ENCODE measurements at places on chromosomes 16 and 17.

- H3K27me3 ChIP-seq = peaks cover 26% of the 10 kb centered on the region
- no peak for DNase-seq
- no peak overlapping the region for H3K27ac ChIP-seq
- H3K36me3 ChIP-seq = no peaks in the 10 kb centered on the region
- no peak overlapping the region for H3K4me3 ChIP-seq
These were observed 10.0 kb upstream of the GAA start for GRCh38 chr17:80091376-80091775.

- peaks cover 12% of the 10 kb centered on the region for H3K4me1 ChIP-seq
- peak overlapping the region; percentile 74 for H3K4me3 ChIP-seq
- peaks cover 57% of the 10 kb centered on the region for H3K27me3 ChIP-seq
- H3K27ac ChIP-seq = no peak overlapping the region
- peak; percentile 42 for DNase-seq
These were observed 2.0 kb downstream of the NPTX1 start for GRCh38 chr17:80474231-80474960.

DNA sequence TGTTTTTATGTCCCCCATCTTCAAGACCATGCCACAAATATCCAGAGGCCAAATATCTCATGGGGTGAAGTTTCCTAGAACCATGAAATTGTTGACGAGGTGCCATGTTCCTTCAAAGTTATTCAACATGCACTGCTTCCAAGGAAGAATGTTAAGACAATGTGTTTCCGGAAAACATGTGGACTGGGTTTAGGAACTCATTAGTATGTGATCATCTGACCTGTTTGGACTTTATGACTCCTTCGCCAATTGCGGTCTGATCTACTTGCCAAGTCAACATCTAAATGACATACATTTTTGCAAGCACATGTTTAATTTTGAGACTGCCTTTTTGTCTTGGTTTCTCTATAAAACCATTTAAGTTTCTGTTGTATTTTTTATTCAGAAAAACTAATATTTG is 234.8 kb downstream of the MAF start:
- DNase-seq = no peak
- peaks cover 5% of the 10 kb centered on the region for H3K36me3 ChIP-seq
- no peak overlapping the region for H3K4me3 ChIP-seq

DNA sequence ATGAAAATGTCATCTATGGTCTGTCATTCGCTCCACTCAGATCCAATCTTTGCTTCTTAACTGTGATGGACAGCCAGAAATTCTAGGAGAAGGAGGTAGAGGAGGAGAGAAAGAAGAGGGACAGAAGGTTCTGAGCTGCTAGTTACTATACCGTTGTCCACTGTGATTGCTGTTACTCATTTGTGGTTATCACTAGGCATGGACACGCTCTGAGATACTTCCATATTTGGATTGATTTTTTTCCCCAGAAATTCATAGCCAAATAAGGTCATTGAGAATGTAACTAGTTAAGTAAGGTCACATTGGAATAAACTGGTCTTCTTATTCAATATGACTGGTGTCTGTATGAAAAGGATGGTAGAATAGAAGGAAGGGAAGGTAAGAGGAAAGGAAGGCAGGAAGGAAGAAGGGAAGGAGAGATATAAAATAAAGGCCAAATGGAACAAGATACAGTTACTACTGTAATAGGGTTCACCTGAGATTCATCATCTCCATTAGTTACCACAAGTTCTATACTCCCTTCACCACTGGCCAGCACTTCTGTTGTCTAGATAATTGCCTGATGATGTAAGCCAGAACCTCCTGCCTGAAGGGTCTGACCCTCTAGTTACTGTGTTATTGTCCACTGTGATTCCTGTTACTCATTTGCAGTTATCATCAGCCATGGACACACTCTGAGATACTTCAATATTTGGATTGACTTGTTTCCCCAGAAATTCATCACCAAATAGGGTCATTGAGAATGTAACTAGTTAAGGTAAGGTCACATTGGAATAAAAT is 2.9 kb downstream of the KRTAP9-7 start:
- H3K27ac ChIP-seq = no peak overlapping the region
- no peak overlapping the region for H3K4me3 ChIP-seq
- H3K27me3 ChIP-seq = peaks cover 7% of the 10 kb centered on the region
- no peak for DNase-seq
- H3K4me1 ChIP-seq = peaks cover 20% of the 10 kb centered on the region

DNA sequence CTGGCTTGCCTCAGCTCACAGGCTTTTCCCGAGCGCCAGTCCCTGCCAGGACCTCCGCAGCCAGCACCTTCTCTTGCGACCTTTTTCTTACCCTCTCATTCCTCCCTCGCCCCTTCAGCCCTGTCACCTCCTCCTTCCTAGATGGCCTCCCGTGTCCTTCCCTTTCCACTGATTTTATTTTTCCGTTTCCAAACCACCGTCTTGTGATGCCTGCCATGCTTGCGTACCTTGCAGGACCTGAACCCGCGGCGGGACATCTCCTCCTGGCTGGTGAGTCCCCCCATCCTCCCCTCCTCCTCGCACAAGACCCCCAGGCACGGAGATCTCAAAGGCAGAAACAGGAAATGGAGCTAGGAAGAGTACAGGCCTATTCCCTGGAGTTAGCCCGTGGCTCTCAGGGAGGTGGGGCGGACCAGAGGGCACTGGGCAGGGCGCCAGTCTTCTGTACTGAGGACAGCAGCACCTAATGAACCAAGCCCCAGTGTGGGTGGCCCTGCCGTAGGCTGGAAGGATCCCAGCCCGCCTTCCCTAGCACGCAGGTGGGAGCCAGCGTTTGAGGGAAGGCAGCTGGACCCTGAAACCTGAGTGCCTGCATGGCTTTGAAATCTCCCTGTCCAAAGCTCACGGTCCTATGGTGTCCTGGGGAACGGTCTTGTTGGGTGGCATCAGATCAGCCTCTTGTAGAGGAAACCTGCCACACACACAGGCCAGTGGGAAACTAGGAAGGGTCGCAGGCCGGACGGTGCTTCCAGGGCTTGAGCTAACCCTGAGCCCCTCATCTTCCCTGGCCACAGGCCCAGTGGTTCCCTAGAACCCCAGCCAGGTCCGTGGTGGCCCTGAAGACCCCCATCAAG is 612 bp downstream of the CISD3 start:
- H3K4me3 ChIP-seq = peak overlapping the region; percentile 96
- H3K27ac ChIP-seq = peak overlapping the region; percentile 87
- DNase-seq = peak; percentile 42
- peaks cover 6% of the 10 kb centered on the region for H3K27me3 ChIP-seq

GRCh38 chr16:76444832-76445231 is 167.6 kb downstream of the CNTNAP4 start:
- H3K36me3 ChIP-seq = no peaks in the 10 kb centered on the region
- no peaks in the 10 kb centered on the region for H3K27me3 ChIP-seq
- no peak overlapping the region for H3K4me3 ChIP-seq
- no peak overlapping the region for H3K27ac ChIP-seq
- no peak for DNase-seq
- no peaks in the 10 kb centered on the region for H3K4me1 ChIP-seq

GRCh38 chr17:66654764-66655163 is 180.2 kb upstream of the CACNG5 start:
- H3K27me3 ChIP-seq = peaks cover 4% of the 10 kb centered on the region
- H3K4me1 ChIP-seq = peaks cover 55% of the 10 kb centered on the region
- DNase-seq = no peak
- no peak overlapping the region for H3K4me3 ChIP-seq
- H3K27ac ChIP-seq = peak overlapping the region; percentile 4
- peaks cover 64% of the 10 kb centered on the region for H3K36me3 ChIP-seq

Measured in HFFc6 (cell line).